ENCODE measurements at places on chromosomes 12 and 14.

DNA sequence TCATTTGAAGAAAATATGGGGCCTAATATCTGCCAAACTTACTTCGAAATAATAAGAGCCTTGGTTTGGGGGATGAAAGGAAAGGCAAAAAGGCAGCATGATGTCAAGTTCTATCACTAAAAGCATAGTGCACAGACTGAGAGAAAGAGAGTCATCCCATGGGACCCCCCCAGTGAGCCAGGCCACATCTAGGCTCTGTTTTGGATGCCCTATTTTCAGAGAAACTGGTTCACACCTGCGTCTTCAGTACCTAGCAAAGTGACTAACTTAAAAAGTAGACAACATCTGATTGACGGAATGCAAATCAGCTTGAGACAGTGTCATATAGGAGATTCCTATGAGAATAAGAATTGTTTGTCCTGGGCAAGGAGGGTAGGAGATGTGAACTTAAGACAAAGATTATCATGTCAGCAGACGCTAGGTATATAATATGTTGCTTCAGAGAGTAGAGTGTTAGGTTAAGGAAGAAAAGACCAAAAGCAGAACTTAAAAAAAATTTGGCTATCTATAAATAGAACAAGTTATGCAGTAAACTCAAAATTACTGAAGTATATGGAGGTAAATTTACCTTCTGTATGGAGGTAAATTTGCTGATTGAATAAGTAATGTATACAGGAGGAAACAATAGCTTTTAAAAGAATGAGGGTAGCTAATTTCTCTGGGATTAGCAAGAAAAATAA is 148.2 kb downstream of the SLC41A2 start:
- no peak for DNase-seq

DNA sequence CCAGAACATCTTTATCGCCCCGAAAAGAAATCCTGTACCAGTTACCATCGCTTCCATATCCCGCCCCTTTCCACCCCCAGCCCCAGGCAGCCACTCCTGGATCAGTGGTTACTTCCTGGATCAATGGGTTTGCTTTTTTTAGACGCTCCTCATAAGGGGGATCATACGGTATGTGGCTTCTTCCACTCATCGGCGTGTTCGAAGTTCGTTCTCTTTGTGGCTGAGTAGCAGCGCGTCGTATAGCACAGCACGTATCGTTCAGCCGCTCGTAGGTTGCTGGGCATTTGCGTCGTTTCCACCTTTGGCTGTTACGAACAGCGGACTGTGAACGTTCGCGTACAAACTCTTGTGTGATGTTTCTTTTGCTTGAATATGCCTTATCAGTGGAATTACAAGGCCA is 1.8 kb downstream of the NOC4L start:
- DNase-seq = no peak

DNA sequence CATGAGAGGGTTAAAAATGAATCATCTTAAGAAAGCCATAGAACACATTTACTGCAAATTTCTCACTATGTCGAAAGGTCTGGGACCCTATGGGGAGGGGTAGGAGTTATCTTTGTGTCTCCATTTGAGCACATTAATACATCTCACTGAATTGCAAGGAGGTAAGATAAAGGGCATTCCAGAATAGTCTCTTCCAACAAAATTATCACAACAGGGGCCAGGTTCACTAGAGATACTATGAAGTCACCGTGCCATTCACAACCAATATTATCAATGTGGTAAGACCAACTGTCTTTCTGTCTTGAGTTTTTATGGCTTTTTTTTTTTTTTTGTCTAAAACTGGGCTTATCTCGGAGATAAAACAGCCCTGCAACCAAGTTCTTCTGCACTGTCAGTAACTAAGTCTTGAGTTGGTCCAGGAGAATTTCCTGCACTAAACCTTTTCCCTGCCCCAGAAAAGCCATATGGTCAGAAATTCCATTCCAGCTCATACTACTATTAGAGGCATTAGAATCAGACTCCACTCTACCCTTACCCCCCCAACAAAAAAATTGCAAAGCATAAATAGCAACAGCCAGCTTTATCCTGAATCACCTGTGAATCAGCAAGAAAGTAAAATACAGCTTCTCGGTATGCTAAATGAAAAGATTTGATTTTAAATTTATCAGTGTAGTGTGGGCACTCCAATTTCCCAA is 79.7 kb downstream of the PTPRR start:
- DNase-seq = no peak

- no peak for DNase-seq
These were observed 36.1 kb upstream of the PTCSC3 start for GRCh38 chr14:36212577-36212976.
